NCI-H526 (cell line): ENCODE measurements at places on chromosomes 2 and 18.

DNA sequence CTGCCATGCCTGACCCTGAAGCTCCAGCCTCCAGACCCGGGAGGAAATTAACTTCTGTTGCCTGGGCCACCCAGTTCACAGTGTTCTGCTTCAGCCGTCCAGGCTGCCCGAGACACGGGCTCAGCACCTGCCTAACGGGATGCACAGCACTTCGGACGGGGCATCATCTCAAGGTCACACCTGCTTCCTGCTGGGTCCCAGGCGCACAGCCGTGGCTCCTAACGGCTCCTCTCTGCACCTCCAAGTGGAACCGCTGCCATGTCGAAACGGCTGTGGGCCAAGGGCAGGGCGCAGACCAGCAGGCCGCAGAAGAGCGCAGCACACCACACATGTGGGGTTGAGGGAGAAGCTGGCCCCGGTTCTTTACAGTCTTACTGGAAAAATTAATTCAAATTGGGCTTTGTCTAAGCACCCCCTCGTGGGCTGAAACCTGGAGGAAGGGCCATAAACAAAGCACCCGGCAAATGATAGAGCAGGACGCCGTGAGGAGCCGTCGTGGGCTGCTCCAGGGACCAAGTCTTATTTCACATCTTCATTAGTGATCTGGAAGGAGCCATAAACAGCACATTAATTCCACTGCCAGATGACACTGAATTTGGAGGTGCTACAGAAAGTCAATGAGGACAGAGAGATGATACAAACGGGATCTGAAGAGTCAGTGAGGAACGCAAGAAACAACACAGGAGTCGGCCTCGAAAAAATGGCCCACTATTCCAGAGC is 59.6 kb downstream of the EIPR1 start:
- DNase-seq, result no peak

GRCh38 chr2:150787353-150788093 is 300.1 kb upstream of the RND3 start:
- DNase-seq, result no peak

DNA sequence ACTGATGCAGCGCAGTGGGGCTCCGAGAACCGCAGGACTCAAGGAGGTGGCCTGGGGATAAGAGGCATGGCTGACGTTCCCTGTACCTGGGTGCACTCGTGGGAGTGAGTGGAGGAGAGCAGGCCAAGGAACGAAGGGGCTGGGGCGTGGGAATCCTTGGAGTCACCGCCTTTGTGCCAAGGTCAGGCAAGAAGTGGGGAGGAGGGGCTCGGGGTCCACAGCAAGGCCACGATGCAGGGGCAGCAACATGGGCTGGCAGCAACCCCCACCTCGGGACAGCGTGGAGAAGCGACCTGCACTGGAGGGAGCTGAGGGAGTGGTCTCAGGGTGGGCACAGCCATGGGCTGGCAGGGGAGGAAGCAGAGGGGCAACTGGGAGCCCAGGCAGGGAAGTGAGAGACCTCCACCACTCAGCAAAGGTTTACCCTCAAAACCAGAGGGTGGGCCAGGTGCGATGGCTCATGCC is 18.6 kb downstream of the ARID5A start:
- DNase-seq, result no peak

- DNase-seq, result no peak
Measured at GRCh38 chr2:85706063-85706462, 11.9 kb downstream of the GNLY start.

DNA sequence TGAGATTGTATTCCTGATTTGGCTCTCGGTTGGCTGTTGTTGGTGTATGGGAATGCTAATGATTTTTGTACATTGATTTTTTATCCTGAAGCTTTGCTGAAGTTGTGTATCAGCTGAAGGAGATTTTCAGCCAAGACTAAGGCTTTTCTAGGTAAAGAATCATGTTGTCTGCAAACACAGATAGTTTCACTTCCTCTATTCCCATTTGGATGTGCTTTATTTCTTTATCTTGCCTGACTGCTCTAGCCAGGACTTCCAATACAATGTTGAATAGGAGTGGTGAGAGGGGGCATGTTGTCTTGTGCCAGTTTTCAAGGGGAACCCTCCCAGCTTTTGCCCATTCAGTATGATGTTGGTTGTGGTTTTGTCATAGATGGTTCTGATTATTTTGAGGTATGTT is 90.4 kb downstream of the CYP26B1 start:
- no peak for DNase-seq

- DNase-seq, result peak; percentile 28
Measured at GRCh38 chr2:227106845-227107759, 56.9 kb downstream of the COL4A4 start.
